T-helper 2 cell (primary cell): ENCODE measurements at places on chromosomes 11 and 22.
A peak's percentile ranks its signal among the peaks of the same experiment; 100 is the strongest.

DNA sequence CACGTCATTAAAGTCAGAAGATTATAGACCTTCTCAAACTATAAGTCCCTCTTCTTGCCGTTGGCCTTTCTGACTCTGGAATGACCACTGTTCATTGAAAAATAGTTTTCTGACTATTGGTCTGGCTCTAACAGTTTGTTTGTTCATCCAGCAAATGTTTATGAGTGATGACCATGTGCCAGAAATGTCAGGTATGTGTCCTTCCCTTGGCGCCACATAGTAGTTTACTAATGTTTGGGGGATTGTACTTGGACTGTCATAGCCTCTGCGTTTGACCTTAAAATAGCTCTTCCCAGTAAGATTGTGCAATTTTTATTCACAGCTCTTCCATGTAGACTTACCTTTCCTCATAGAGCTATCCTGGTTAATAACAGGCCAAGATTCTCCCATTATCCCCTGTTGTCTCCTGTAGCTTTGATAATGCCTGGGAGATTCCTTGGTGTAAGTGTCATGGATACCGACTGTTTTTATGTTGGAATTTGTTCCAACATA, 13.7 kb downstream of the MCAM start:
- DNase-seq = no peak

DNA sequence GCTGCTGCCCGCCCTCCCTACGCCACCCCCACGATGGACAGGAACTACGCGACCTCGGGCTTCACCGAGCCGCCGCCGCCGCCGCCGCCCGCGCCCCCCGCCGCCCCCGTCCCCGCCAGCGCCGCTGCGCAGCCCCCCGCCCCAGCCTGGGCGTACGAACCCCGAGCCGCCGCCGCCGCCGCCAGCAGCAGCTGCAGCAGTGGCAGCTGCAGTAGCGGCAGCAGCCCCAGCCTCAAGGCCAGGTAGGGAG, 407 bp downstream of the QSER1 start:
- no peak for DNase-seq

GRCh38 chr11:13277768-13278608, at the start of gene BMAL1:
Gene BMAL1 (plus strand): TSS chr11:13277790. CDS start chr11:13354309, 76,519 bp downstream.
- DNase-seq = no peak

- no peak for DNase-seq
Observed at GRCh38 chr11:66311470-66311964, 5.3 kb downstream of the CD248 start.

DNA sequence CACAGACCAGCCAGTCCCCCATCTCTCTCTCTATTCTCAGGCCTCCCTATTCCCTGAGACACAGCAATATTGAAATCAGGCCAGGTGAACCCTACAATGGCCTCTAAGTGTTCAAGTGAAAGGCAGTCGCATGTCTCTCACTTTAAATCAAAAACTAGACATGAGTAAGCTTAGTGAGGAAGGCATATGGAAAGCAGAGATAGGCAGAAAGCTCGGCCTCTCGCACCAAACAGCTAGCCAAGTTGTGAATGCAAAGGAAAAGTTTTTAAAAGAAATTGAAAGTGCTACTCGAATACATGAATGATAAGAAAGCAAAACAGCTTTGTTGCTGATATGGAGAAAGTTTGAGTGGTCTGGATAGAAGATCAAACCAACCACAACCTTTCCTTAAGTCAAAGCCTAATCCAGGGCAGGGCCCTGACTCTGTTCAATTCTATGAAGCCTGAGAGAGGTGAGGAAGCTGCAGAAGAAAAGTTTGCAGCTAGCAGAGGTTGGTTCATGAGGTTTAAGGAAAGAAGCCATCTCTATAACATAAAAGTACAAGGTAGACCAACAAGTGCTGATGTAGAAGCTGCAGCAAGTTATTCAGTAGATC, 19.8 kb upstream of the MPZL2 start:
- DNase-seq = no peak

DNA sequence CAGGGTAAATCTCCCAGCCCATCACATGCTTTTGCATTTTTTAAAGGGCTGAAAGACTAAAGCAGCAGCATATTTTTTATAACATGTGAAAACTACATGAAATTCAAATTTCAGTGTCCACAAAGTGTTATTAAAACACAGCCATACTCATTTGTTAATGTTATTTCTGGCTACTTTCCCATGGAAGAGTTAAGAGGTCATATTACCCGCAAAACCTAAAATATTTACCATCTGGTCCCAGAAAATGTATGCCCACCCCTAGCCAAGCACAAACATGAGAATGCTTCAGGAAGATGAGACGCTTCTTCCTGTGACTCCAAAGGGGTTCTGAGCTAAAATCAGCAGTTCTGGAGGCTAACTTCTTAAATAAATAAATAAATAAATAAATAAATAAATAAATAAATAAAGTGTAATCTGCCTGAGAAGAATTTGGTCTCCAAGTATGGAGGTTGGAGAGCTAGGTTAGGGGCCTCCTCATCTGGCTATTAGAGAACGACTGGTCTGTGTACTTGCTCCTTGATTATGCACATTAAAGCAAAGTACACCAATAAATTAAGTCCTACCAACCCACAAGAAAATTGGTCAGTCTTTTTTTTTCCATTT, 9.7 kb downstream of the IMMP1L start:
- DNase-seq = no peak

DNA sequence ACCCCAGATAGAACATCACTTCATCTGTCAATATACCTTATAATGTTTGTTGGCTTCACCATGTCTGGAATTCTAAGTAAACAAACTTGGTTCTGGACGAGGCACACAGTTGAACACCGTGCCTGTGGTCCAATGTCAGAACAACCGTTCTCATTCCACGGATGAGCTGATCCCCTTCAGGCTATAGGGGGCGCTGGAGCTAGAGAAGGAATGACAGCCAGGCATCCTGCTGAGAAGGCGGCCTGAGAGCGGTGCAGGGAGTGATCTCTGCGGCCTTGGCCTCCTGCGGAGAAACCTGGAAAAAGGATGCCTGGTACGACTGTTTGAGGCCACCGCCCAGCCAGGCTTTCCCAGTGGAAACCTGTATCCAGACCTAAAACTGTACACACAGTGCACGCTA, 48.7 kb downstream of the FDX1 start:
- no peak for DNase-seq

GRCh38 chr11:34091825-34092224, 13.6 kb upstream of the NAT10 start:
- DNase-seq = no peak

GRCh38 chr11:74418509-74418895, 20.3 kb upstream of the PGM2L1 start:
- no peak for DNase-seq

DNA sequence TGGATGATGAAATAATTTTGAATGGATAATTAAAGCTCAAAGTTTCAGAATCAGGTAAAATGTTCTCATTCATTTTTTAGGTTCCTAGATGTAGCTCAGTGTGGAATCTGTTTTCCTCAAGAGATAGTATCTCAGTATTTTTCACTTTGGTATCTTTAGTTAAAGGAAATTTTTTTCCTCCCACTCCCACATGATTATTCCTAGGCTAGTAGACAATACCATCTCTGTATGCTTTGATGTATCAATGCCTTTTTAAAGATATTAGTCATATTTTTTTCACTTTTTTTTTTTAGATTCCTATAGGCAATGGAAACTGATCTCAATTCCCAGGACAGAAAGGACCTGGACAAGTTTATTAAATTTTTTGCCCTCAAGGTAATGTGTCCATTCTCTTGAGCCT, 26.6 kb downstream of the ATG13 start:
- DNase-seq = no peak

DNA sequence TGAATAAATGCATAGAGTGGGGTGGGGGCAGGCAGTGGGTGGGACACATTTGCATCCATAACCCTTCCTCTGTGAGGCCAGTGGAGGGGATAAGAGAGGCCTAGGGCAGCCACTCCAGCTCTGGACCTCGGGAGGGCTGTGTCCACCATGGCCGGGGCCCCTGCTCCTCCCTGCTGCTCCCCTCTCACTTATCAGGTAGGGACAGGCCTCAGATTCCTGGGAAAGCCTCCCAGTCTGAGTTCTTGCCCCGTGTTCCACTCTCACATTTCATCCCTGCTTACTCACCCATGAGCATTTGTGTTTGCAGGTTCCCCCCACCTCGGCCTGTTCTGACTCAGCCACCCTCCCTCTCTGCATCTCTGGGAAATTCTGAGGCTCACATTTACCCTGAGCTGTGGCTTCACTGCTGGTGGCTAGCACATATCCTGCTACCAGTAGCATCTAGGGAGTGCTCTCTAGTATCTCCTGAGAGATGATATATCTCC, 128.7 kb upstream of the TOP3B start:
- DNase-seq = peak; percentile 7

DNA sequence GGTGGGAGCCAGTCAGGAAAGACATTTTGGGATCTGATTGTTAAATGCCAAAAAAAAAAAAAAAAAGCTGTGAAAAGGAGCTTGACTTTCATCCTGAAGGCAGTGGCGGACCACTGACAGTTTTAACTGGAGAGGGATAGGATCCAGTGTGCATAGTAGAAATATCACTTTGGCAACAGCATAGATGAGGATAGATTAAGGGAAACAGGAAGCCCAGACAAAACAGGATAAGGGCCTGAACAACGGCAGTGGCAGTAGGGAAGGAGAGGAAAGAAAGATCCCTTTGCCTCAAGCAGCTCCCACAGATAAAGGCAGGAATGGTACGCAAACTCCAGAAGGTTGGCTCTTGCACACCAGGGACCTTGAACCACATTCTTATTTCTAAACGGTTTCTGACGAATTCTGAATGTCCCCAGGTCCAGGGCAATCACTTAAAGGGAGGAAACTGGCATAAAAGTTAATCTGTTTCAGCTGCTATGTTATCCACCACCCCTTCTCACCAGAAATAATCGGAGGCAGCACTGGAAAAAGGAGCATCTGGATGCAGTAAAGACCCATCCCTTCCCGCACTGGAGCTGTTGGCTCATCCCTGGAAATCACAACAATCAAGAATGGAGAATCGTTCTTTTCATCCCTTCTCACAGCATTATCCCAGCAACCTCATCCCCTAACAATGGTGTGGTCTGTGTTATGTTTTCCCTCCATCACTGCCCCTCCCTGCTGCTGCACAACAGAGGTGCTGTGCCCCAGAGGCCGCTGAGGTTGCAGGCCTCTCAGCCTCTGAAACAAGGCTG, 99.1 kb downstream of the GAB2 start:
- DNase-seq = no peak

DNA sequence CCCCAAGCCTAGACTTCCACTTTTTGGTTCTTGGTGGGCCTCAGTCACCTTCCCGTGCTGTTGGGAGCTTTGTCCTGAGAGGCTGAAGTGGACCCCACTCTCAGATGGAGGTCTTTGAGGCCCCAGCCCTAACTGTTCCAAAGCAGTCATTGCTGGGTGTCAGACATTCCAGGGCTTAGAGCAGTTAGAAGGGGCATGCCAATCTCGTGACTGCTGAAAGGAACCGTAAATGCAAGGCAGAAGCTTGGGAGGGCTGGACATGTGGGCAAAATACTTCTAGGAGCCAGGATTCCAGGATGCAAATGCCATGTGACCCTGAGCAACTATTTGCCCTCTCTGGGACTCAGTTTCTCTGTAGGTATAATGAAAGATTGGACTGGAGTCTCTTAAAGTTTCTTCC, 118.8 kb upstream of the CRYBB3 start:
- no peak for DNase-seq

- DNase-seq = no peak
Observed at GRCh38 chr11:65842144-65842543, 8.4 kb downstream of the SNX32 start.

- no peak for DNase-seq
Observed at GRCh38 chr11:63240098-63240497, 3.3 kb downstream of the SLC22A25 start.

GRCh38 chr11:88521799-88522201, 184.3 kb upstream of the CTSC start:
- DNase-seq = no peak

- no peak for DNase-seq
Observed at GRCh38 chr11:109894242-109894641, 198.9 kb upstream of the ZC3H12C start.

DNA sequence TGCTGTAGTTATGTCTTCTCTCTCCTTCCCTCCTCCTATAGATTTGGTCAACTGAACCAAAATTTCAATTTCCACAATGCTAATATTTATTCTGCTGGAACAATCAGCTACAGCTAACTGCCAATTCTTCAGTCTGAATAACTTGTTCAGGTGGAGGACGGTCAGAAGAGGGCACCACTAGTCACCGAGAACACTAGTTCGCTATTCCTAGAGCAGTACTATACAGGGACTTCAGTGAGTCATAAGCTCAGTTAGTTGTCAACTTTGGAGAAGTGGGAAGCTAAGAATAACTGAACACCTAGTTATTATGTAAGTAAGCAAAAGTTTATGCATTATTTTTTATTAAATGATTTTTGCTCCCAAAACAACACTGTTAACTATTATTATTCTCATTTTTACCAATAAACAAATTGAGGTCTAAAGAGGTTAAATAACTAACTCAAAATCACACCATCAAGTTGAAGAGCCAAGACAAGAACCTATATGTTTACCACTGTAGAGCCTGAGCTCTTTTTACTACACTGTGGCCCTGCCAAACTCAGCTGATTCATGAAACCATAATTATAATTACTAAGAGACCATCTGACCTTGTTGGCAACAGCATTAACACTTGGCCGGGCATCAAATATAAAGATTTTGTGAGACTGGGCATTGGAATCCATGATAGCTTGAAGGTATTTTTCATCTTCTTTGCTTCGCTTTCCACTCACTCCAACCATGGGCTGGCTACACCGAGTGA, 59.0 kb downstream of the CEP57 start:
- peak; percentile 25 for DNase-seq

DNA sequence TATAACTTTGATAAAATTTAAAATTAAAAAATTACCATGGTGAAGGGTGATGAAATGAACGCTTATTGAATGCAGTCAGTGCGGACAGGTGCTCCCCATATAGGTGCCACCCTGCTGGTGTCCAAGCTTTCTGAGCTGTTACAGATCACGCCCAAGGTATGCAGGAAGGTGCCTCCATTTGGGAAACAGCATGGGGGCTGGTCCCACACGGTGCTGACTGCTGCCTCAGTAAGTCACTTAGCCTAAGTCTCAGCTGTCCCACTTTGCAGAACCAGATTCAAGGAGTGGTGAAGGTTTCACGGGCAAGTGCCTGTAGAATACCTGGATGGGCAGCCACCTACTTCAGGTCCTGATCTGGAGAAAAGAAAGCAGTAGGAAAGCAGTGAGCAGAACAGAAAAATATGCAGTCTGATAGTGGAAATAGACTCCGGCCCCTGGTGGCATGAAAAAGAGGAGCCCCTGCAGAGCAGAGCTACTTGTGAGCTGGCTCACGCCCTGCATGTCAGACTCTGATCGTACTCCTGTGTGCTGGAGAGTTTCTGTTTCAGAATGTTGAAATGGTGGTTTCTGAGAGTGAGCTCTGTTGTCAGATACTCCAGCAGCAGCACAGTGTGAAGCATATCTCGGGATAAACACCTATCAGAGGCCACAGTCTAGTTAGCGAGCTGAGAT, 33.2 kb downstream of the ADORA2A start:
- DNase-seq = no peak

- DNase-seq = no peak
Observed at GRCh38 chr11:68524213-68524612, 63.7 kb downstream of the PPP6R3 start.

DNA sequence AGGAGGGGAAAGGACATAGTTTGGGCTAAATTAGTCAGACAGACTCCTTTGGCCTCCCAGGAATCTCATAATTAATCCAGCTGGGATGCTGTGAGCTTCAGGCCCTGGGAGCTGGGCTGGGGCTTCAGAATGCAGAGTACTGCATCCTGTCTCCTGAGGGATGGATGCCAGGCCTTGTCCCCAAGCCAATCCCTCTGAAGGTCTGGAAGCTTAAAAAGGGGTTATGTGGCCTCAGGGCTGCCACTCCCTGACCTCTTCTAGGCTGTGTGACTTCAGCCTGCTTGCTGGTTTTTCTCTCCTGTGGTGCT, 6.9 kb upstream of the LRRC32 start:
- no peak for DNase-seq
